ENCODE measurements at places on chromosomes 1 and 21.

- no peak for DNase-seq
These were observed 4.4 kb upstream of the ASCL5 start for GRCh38 chr1:201131398-201131797.

- DNase-seq: no peak
These were observed 27.7 kb downstream of the INAVA start for GRCh38 chr1:200922406-200922805.

DNA sequence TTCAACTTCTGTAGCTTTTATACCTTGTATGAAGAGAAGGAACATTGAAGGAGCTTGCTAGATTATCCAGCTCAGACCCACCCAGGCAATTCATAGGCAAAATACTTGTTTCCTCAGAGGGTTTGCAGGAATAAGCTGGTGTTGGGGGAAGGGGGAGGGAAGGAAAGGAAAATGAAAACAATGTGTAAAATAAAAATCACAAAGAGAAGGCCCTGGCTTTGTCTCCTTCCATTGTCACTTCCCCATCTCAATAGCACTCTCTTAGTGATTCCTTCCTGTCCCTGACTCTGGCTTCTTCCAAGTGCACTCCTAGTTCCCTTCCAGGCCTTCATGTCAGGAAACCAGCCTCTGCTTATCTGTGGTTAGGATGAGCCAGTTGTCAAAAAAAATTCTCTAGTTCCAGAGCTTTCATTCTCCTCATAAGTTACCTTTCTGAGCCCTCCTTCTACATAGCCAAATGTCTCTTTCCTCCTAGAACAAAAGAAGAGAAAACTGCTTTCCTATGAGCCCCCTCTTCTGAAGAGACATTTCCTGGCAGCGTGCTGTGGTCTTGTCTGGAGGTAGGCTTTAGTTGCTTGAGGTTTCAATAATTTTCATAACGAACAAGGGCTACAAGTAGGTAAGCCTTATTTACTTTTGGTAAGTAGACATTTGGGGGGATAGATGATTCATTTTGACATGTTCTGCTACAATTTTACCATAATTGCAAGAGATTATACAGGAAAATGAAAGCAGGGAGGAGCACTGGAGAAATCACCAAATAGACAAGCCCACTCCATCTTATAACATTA, 45.7 kb downstream of the FASLG start:
- no peak for DNase-seq

GRCh38 chr1:62356257-62356835, 37.1 kb upstream of the KANK4 start:
- DNase-seq: no peak

GRCh38 chr1:209688746-209689234, 13.6 kb downstream of the G0S2 start:
- DNase-seq: no peak

GRCh38 chr21:45802425-45802824, 158.9 kb downstream of the PCBP3 start:
- DNase-seq: no peak

GRCh38 chr1:165960136-165960535, 132.7 kb downstream of the UCK2 start:
- DNase-seq: no peak

GRCh38 chr1:40199126-40199525, 37.9 kb downstream of the RLF start:
- no peak for DNase-seq

DNA sequence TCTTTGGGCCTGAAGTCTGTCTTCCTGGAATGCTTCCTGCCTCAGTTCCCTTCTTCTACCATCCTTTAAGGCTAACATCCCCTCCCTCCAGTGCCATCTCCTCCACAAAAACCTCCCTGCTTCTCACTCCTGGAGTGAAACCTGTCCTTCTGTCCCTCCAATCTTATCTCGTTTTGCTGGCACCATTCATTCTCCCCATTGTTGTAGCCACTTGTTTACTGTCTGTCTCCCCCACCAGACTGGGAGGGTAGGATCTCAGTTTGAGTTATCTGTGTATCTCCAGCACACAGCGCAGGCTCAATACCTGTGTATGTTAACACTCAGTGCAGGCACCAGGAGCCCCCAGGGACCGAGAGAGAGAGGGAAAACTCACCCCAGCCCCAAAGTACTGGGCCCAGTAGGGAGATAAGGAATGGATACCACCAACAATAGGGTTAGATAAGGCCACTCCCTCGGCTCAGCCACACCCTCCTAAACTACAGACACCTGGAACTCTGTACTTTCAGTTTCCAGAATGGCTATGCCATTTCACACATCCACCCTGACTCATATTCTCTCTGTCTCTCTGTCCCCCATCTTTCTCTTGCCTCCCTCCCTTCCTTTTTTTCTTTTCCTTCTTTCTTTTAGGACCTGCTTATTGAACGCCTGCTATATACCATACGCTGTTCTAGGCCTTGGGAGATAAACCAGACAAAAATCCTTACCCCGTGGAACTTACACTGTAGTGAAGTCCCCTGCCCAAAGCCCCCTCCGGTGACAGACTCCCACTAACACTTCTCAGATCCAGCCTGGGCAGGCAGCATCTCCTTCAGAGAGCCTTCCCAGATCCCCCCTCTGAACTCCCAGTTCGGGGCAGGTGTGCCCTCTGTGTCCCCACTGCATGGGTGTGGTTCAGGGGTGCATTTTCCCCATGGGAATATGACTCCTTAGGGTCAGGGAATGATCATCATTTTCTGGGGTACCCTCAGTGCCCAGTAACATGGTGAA, 3.3 kb upstream of the SSBP3 start:
- no peak for DNase-seq

GRCh38 chr1:154198756-154199562, 7.1 kb upstream of the TPM3 start:
- DNase-seq: no peak

DNA sequence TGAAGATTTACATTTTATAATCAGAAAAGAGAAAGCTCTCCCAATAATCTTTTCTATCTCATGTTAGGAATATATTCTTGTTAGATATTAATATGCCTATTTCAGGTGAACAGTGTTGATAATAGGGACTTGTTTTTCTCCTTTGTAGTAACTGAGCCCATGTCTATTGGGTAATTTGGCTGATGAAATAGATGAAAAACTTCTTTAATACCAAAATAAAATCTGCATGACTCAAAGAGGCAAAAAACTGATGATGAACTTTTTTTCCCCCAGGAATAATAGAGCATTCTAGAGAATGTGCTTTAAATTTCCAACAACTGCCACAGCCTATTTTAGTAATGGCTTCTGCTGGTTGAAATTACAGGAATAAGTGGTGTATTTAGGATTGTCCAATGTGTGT, 178.9 kb upstream of the GREM2 start:
- no peak for DNase-seq

- no peak for DNase-seq
These were observed 36.1 kb downstream of the ELAPOR1 start for GRCh38 chr1:109149874-109150601.

GRCh38 chr1:235553112-235553551, 48.9 kb upstream of the B3GALNT2 start:
- DNase-seq: no peak

DNA sequence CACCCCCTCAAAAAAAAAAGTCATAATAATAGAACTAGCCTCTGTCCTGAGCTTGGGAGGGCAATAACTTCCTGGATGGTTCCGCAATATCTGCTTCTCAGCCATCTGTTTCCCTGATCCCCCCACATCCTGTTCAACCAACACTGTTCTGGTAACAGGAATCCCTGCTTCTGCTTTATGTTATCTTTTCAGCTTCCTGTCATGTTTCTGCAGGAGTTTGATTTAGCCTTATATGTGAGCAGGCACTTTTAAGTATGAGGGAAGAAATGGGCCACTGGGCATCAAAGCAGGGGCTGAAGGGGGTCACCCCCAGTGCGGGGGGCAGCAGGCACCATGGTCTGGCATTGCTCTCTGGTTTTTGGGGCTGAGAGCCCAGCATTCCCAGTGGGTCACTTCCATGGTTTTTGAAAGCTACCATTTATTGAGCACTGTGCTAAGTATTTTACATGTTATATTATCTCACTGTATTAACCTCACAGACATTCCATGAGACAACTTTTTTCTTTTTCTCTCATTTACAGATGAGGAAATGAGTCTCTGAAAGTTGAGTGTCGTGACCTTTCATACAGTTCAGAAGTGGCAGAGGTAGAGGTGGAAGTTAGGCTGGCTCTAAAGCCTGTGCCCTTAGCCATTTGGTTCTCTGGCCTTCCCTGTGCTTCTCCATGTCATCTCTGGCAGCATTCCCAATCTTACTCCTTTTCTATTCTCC, 61.9 kb downstream of the DNTTIP2 start:
- DNase-seq: no peak

DNA sequence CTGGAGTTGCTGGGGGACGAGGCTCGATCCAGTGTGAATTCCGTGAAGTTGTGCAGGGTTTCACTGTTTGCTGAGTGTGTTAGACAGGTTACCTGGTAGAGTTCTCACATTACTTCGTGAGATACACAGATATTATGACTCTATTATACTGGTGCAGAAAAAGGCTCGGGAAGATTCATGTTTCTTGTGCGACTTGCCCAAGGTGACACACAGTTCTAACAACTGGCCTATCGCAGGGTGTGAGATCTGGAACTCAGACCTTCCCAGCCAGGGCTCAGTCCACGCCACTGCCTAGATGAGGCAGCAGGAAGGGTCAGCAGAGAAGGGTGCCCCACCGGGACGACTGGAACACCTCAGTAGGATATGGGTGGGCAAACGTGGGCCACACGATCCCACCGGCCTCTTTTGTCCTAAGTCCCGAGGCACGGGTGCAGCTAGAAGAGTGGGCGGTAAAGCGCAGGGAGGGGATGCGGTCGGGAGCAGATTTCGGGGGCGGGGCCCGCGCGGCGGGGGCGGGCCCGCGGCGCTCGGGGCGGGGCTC, 296 bp upstream of the RNPEP start:
- peak; percentile 64 for DNase-seq

- no peak for DNase-seq
These were observed 7.3 kb upstream of the DEDD start for GRCh38 chr1:161139766-161140165.

- no peak for DNase-seq
These were observed 112.1 kb downstream of the HLCS start for GRCh38 chr21:36854391-36854790.

GRCh38 chr1:70992521-70992920, 55.1 kb downstream of the PTGER3 start:
- DNase-seq: no peak

- no peak for DNase-seq
These were observed 1.7 kb downstream of the ODF2L start for GRCh38 chr1:86394416-86394815.

- DNase-seq: no peak
These were observed 19.8 kb downstream of the ZBTB17 start for GRCh38 chr1:15956150-15956549.

GRCh38 chr1:21503706-21504377, 5.4 kb upstream of the ALPL start:
- DNase-seq: no peak

GRCh38 chr1:171983584-171983983, 142.3 kb downstream of the DNM3 start:
- DNase-seq: no peak

- DNase-seq: no peak
These were observed 2.3 kb downstream of the ATP1A1 start for GRCh38 chr1:116375148-116375886.

Data from stimulated activated CD4-positive, alpha-beta T cell treated with anti-CD3 and anti-CD28 coated beads, Interleukin-12 subunit alpha, Interleukin-12 subunit beta, amount 100 ng/mL, for 24 hours (primary cell).